ENCODE measurements at places on chromosomes 4 and X.

GRCh38 chr4:16706251-16706650 is 192.2 kb downstream of the LDB2 start:
- DNase-seq, result no peak

DNA sequence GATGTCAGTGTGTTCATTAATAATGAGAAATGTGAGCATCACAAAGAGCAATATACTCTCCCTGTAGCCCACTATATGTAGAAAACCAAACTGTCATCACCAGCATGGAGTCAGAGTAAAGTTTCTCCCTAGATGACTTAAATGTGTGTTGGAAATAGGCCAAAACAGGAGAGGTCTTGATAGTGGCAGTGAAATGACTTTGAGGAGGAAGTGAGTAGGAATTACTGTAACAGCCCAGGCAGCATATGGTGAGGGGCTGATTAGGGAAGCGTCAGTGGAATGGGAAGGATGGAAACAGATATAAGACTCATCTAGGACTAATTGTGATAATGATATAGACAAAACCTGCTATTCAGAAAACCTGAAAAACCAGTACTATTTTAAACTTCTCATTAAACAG is 83.9 kb downstream of the ATXN3L start:
- peak; percentile 13 for DNase-seq

DNA sequence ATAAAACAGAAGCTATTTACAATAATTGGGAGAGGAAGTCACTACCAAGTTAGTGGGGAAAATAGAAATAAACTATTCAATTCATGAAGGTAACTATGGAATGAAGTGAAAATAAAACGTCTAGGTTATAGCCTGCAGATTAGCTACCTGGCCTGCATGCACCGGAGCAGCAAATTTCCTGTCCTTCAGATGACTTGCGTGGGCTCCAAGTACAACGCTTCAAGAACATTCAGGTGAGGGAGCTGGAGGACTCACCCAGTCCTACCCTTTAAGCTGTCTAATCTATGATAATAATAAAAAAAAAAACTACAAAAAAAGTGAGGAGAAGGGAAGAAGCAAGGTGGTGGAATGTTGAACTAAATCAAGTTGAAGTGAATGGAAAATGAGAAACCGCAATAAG is 13.2 kb downstream of the C4orf54 start:
- DNase-seq, result no peak

DNA sequence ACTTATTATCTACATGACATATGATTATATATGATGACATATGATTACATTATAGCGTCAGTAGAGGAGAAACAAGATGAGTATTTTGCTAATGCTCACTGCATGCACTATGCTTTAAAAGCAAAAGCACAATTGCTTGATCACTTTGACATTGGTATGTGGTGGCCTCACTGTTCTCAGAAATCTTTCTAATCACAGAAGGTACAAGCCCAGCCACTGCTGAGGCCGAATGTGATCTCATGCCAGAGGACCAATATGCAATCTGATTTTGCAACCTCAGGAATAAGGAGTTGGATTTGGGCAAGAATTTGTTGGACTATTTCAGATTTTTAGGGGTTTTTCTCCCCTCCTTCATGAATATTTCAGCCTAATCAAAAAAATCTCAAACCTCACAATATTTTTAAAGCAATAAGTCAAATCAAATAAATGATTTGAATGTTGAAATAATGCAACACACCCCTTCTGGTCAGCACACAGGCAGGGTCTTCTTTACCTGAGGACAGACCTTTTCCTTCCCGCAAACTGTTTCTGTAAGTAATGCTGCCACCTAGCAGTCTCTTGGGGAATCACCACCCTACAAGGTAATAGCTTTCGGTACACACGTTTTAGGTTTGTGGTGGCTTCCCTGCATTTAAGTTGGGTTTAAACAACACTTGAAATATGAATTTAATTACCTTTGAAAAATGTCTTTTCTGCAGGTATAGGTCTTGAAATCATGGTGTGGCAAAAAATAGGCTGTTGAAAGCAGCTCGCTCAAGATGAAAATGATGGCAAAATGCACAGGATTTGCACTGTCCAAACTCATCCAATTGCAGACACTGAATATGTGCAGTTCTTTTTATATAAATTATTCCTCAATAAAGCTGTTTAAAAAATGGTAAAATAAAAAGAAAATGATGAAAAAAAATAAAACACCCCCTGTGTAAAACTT is 4.8 kb upstream of the CXCL13 start:
- peak; percentile 52 for DNase-seq

DNA sequence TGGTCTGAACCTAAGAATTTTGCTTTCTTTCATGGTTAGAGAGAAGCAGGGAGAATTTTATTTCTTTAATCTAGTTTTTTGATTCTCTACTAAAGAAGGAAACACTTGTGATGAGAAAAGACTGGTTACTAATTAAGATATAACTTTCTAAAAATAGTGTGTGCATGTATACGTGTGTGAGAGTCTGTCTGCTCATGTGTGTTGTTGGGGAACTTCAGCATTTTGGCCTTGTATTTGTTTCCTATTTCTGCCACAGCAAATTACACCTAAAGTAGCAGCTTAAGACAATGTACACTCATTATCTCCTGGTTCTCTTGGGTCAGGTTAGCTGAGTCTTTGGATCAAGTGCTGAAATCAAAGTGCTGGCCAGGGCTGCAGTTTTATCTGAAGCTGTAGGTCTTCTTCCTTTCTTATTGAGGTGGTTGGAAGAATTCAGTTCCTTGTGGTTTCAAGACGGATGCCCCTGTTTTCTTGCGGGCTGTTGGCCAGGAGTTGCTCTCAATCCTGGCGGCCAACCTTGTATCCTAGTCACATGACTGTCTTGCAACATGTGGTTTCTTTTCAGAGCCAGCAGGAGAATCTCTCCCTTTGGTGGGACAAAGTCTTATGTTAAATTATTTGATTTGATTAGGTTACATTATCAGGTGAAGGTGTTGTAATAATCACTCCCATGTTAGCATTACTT is 188.4 kb upstream of the CLNK start:
- no peak for DNase-seq

DNA sequence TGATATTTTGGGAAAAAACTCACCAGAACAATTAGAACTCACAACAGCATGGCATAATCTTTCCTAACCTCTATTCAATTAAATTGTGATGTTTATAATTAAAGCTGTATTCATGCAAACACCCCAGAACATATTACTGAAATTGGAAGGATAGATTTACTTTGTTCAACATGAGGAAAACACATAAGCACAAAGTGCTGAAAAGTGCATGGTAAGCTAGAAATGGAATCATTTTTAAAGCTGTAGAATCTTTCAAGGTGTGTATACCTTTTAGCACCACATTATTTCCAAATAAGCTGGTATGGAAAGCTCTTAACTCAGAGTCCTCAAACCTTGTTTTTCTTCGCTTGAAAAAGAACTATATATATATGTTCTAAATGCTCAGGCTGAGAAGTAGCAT is 90.8 kb upstream of the NAP1L5 start:
- DNase-seq, result no peak
